ENCODE measurements at places on chromosomes 12 and 14.
A peak's percentile ranks its signal among the peaks of the same experiment; 100 is the strongest.

DNA sequence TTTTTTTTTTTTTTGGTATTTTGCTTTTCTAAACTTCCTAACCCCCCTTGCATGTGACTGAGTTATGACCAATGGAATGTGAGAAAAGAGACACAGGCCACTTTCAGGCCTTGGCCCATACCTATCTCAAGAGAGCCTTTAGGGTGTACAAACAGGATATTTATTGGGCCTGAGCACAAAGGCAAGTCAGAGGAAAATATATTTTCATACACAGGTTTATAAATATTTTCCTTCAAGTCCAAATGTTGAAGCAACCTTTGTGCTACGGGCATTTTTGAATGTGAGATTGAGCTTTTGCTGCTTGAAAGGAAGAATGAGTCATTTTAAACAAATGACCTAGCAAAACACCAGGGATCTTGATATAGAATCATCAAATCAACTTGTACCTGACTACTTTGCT lies 228.6 kb upstream of the E2F7 start:
- no peak for DNase-seq

DNA sequence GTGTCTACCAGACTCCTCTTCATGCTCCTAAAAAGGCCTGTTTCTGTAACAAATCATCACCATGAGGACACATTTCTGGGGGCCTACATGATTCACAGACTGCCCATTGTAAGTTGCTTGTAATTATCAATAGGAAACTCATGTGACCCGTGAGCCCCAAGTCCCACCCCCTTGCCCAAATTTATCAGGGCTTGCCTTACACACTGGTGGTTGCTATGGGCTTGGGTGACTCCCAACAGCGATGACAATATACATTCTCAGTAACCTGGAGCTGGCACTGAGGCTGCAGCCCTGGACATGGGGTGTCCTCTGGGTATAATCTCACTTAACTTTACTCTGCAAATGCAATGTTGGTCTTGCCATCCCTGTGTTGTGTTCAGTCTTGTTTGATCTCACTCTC lies 149.2 kb downstream of the NRXN3 start:
- DNase-seq: no peak

GRCh38 chr12:94165138-94165537 lies 16.8 kb downstream of the PLXNC1 start:
- DNase-seq: no peak

DNA sequence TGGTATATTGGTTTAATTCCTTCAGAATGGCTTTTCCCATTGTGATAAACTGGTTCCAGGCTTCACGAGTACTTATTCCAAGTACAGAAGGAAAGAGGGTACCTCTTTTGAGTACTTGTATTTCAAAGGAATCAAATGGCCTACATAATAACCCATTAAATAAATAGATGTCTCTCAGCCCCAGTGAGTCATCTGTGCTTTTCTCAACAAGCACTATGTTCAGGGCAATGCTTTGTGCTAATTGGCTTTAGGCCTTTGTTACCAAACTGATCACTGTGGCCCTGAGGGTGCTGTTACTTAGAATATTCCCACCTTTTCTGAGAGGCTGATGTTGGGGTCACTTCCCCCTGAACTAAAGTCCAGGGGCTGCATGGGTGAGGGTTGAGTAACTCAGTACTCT lies 107.1 kb downstream of the LRRK2 start:
- DNase-seq: no peak

- peak; percentile 79 for DNase-seq
These were observed 169.5 kb upstream of the RTL1 start for GRCh38 chr14:101072945-101073597.

GRCh38 chr12:6088921-6089747 lies 35.3 kb downstream of the VWF start:
- peak; percentile 79 for DNase-seq

GRCh38 chr12:10151621-10152020 lies 20.3 kb downstream of the OLR1 start:
- DNase-seq: no peak

- DNase-seq: no peak
These were observed 140.2 kb upstream of the CRY1 start for GRCh38 chr12:107233551-107233950.

GRCh38 chr12:28535216-28535615 lies 345.0 kb downstream of the CCDC91 start:
- DNase-seq: no peak

- no peak for DNase-seq
These were observed 371.5 kb upstream of the ATXN7L3B start for GRCh38 chr12:74166096-74166495.

GRCh38 chr12:4914720-4915119 lies 5.0 kb downstream of the KCNA1 start:
- no peak for DNase-seq

DNA sequence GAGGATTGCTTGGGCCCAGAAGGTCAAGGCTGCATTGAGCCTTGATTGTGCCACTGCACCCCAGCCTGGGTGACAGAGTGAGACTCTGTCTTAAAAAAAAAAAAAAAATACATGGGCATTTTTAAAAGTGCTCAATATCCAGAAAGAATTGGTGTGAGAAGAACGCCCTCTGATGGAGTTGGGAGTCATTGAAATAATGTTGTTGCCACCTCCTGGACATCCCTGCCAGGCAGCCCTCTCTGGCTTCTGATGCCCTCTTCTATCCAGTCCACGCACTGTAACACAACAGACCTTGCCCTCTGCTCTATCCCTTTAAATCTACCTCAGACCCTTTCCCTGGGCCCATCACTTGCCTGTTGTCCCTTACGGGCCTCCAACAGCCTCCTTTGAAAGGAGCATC lies 4.9 kb downstream of the PTGDR start:
- DNase-seq: no peak

DNA sequence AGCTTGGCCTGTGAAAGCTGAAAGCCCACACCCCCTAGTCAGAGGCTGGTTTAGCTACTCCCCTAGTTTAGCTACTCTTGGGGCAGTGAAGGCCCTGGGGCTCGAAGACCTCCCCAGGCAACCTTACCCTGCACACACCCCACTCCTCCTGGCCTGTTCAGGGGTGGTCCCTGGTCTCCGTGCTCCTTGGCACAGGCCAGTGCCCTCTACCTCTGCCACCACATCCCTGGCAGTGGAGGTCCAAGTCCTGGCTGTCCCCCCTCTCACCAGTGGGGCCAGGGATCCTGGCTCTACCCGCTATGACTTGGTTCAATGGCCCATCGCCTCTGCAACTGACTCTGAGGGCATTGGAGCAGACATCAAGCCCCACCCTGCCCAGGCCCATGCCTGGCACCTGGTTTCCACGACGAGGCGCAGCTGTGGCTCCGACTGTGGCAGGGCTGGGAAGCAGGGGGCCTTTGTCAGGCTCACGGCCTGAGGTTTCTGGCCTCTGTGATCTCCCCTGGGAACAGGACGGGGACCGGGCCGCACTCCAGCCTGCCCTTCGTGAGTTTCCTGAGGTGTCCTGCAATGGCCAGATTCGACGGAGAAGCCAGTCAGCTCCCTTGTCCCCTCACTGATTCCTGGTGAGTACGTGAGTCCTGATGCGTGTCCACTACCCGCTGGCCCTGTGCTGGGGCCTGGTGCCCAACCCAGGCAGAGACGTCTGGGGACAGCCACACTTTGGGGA lies 5.7 kb downstream of the TMEM121 start:
- DNase-seq: no peak

- DNase-seq: no peak
These were observed 3.1 kb upstream of the FIGNL2 start for GRCh38 chr12:51851413-51852124.

DNA sequence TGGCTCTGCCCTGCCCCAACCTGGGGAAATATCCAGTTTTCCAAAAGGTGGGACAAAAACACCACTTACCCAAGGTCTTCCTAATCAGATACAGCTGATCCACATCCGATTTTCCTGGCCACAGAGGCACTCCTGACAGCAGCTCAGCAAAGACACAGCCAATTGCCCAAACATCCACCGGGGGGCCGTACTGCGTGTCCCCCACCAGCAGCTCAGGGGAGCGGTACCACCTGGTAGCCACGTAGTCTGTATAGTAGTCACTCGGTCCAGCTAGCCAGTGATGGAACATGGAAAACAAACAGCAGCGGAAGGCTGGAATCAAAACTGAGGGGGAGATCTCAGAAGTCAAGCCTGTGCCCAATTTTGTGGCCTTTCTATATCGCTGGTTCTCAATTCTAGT lies 28.8 kb downstream of the DMAC2L start:
- DNase-seq: no peak

GRCh38 chr14:71594821-71595220 lies 337.4 kb upstream of the RGS6 start:
- DNase-seq: no peak

DNA sequence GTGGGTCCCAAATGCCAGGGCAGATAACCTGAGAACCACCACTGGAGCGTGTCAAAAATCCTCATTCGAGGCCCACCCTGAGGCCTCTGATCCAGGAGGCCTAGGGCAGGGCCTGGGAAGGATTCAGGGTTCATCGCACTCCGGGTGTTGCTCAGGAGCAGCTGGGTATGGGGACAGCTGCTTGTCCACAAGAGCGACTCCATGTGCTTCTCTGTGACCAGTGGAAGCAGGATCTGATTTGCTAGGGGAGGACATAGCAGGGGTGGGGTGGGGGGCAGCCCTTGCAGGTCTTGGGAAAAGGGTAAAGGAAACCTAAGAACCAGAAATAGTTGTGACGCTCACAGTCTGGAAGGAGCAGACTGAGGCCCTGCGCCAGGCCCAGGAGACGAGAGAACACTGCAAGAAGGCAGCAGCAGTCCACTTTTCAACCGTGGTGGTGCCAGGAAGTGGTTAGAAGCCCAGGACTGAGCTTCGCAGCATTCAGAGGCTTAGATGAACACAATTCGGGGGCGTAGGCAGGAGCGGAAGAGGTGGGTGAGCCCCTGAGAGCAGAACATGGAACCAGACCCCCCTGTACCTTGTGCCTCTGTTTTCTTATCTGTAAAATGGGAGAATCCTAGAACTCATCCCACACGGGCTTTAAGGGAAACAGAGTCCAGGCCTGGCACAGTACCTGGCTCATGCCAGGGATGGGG lies 33.7 kb downstream of the ITPK1 start:
- DNase-seq: no peak

GRCh38 chr12:48997719-48998496 lies 1.3 kb downstream of the DDN start:
- peak; percentile 36 for DNase-seq

GRCh38 chr12:4506430-4506829 lies 32.3 kb upstream of the RAD51AP1 start:
- DNase-seq: no peak
